ENCODE measurements at places on chromosomes 3 and 15. TPM values are rescaled to one million over a fixed set of nuclear protein-coding genes. Genes with fewer than 3 reads are reported as not detected.

Gene GRAMD2A
- total RNA-seq = 0.19 TPM

Gene B3GNT5
- 32.7 TPM for total RNA-seq

Gene CHRNA7
- 1.1 TPM for total RNA-seq

Gene DLEC1
- total RNA-seq = under 0.01 TPM

Gene CCR9
- total RNA-seq = not detected

Gene NTRK3
- not detected for total RNA-seq

Gene TM4SF4
- not detected for total RNA-seq

Gene SLC2A2
- total RNA-seq = not detected

Gene INKA1
- 38.2 TPM for total RNA-seq

Gene C3orf18
- total RNA-seq = 2.3 TPM

Gene ALPK3
- total RNA-seq = 104 TPM

Gene CHDH
- 1.2 TPM for total RNA-seq

Gene LRRIQ4
- not detected for total RNA-seq

Data from bladder microvascular endothelial cell (primary cell).